ENCODE measurements at places on chromosomes 11 and 22.
A peak's percentile ranks its signal among the peaks of the same experiment; 100 is the strongest.

DNA sequence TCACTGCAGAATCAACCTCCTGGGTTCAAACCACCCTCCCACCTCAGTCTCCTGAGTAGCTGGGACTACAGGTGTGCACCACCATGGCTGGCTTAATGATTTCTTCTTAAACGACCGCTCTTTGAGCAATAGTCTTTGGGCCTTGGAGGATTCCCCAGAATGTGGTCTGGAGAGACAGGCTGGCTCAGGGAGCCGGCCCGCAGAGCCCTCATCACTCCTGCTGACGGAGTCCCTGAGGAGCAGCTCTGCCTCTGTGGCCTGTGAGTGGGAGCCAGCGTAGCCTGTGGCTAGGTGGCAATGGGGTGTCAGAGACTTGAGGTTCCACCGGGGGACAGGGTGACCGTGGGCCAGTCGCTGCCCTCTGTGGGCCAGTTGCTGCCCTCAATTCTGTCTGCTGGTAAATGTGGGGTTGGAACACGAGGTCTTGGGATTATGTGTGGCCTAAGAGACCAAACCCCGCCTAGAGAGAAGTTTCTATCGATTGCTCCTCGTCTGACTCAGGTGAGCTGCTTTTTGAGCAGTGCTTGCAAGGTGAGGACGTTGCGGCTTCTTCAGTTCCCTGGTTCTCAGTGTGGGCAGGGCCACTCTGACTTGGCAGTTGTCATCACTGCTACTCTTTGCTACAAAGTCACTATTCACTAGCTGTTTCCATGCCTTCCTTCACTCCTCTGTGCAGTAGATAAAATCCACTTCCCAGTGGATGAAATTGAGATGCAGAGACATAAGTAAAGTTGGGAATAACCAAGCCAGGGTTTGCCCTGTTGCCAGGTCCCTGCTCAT lies 124.8 kb upstream of the NECTIN1 start:
- DNase-seq: no peak

GRCh38 chr11:122717264-122717867 lies 61.8 kb downstream of the UBASH3B start:
- DNase-seq: no peak

- no peak for DNase-seq
These were observed 119.7 kb downstream of the NAT10 start for GRCh38 chr11:34225091-34225490.

DNA sequence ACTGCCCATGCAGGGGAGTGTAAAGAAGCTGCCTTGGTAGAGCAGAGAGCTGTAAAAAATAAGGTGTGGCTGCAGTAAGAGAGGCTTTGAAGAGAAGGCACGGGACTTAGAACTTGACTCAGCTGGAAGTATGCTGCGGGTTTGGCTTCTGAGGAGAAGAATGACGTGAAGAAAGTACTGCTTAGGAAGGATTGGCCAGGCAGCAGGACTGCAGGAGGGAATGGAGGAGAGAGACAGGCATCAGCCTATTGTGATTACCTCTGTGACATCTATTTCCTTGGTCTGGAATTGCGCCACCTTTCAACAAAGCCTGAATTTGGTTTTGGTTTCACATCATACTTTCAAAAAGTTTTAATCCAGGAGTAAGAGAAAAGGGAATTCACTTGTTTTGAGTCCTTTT lies 22.5 kb downstream of the PRRG4 start:
- DNase-seq: peak; percentile 7

DNA sequence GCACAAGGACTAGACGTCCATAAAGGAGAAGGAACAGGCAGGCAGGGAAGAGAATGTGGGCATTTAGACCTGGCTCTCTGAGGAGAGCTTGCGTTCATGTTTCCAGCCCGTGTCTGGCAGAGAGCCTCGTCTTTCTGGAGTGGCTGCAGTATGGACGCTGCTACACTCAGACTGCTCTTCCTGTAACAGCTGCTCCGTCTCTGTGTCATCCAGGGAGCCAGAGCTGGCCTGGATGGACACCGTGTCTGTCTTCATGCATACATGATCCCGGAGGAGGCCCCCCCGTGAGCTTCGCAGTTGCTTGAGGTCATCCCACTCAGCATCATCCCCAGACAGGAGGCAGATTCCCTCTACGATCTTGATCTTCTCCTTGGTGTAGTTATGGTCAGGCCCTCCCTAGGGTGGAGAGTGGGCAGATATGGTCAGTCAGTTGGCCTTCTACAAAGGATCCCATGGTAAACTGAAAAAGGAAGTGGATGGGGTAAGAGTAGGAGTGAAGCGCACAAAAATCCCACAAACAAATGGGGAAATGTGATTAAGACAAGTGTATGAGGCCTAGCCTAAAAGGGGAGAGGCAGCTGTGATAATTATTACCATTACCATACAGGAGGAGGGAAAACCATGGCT lies 13.0 kb upstream of the CKAP5 start:
- no peak for DNase-seq

- no peak for DNase-seq
These were observed 190.4 kb downstream of the MAML2 start for GRCh38 chr11:96152623-96153022.

- no peak for DNase-seq
These were observed 28.4 kb upstream of the UCP3 start for GRCh38 chr11:74037309-74037708.
